ENCODE measurements at places on chromosomes 13 and 19.

DNA sequence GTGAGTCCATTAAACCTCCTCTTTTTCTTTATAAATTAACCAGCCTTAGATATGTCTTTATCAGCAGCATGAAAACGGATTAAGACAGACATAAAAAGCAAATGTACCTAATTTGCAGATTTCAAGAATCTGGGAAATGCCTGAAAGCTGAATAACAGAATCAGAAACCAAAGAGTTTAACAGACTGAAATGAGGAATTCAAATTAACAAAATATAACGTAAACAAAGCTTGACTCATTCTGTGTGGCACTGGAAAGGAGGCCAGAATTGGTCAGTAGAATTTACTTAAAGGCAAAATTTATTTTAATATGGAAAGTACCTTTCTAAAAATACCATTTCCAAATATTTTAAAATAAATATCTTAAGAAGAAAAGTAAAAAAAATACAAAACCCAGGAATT lies 540.6 kb upstream of the HTR2A start:
- peak; percentile 25 for DNase-seq

DNA sequence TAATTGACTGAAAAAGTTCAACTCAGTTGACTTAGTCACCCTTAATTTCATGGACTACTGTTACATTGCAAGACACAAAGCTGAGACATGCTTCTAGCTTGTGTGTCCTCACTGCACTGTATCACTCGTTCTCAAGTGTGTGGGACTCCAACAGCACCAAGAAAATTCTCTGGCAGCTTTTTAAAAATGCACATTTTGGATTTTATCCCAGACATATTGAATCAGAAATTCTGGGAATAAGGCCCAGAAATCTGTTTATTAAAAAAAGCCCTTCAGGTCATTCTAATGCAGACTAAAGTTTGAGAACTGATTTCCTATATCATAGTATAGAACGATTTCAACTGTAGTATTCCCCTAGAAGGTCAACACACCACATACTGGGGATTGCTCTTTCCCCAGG lies 1485.3 kb downstream of the PCDH9 start:
- DNase-seq, result peak; percentile 52

GRCh38 chr13:44197791-44198770 lies 175.5 kb upstream of the SERP2 start:
- DNase-seq, result peak; percentile 22

DNA sequence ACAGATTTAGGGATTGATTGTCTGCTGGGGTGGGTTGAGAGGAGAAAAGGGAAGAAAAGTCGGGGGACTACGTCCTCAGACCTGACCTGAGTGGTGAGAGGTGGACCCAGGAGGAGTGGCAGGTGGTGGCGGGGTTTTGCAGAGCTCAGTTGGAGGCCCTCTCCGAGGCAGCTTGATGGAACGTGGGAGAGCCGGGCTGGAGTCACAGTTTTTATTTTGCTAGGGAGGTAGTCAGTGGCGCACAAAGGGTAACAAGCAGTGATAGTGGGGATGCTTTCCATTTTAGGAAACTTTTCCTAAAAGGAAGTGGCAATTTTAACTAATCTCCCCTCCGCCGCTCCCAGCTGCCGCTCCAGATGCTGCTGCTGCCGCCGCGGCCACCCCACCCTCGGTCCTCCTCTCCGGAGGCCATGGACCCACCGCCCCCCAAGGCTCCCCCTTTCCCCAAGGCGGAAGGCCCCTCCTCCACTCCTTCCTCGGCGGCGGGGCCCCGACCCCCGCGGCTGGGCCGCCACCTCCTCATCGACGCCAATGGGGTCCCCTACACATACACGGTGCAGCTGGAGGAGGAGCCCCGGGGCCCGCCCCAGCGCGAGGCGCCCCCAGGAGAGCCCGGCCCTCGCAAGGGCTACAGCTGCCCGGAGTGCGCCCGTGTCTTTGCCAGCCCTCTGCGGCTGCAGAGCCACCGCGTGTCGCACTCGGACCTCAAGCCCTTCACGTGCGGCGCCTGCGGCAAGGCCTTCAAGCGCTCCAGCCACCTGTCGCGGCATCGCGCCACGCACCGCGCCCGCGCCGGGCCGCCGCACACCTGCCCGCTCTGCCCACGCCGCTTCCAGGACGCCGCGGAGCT lies 1.1 kb upstream of the ZNF581 start:
- peak; percentile 51 for DNase-seq

GRCh38 chr19:14672188-14672872 lies 2.3 kb downstream of the ADGRE3 start:
- DNase-seq, result no peak

DNA sequence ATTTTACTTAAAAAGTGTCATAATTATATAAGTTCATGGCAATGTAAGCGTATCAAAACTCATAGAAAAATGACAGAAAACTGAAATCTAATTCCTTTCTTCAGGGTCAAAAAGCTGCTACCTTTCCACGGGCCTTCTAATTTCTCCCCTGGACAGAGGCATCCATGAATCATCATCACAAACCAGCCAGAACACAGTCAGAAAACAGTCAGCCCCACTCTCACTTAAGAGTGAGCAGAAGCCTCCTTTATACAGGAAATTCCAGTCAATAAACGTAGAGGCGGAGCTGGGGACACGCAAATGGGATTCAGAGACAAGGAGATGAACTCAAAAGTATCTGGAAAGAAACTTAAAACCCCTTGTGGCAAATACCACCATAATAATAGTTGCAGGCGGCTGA lies 54.2 kb upstream of the ABCC4 start:
- DNase-seq, result peak; percentile 83

- no peak for DNase-seq
Measured at GRCh38 chr13:28136916-28137315, 1.4 kb upstream of the PAN3 start.

DNA sequence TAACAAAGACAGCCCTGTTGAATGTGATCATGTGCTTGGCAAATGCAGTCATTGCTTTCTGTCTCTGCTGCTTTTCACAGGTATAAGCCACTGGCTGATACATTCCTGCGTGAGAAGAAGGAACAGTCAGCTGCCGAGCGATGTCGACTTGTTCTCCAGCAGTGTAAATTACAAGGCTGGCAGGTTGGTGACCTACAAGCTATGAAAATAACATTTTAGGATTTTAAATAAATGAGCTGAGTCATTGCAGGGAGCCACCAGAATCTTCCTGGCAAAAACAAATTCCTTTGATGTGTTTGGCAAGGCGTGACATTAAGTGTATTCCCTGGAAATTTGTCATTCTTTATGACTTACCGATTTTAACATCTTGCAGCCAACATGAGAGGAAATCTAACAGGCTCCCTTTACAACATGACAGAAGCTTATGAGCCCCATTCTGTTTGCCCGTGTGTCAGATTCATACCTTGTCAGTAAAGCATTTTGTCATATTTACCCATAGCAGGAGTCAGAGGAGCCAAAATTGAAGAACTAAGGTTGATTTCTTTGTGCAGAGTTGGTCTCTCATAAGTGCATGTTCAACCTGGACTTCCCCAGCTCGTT lies 471.4 kb downstream of the MYO16 start:
- no peak for DNase-seq

DNA sequence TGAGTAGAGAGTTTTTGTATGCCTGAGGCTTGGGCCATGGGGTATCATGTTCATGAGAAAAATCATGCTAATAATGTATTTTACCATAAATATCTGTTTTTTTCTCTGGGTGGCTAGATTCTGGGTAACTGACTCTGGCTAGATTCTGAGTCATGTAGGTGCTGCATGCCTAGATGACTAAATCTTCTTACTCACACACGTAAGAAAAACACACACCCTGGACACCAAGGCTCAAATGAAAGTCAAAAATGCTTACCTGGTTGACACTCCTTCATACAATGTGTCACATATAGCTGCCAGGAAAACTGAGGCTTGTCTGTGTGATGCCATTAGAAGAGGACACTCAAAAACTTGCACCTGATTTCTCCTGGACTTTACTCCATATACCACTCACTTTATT lies 597.4 kb upstream of the SLITRK1 start:
- DNase-seq, result peak; percentile 40

GRCh38 chr19:6429419-6430221 lies 3.9 kb downstream of the SLC25A41 start:
- no peak for DNase-seq

GRCh38 chr19:34274827-34275625 lies 20.7 kb downstream of the GARRE1 start:
- peak; percentile 91 for DNase-seq

GRCh38 chr19:5615756-5616327 lies 6.7 kb downstream of the SAFB2 start:
- DNase-seq, result peak; percentile 59

DNA sequence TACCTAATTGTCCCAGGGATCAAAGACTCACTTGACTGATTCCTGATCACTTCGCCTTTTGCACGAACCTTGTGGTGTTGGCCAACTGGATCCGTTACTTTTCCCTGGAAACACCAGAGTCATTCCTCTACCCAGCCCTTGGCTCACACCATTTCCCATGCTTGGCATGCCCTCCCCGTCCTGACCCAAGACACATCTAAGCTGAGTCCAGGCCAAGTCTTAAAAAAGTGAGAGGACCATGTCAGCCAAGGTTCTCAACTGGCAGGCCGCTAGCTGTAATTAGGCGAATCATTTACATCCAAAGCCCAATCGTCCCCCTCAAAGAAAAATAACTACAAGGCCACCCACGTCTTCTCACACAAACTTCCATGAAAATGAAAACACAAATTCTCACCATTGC lies 11.5 kb downstream of the PLAUR start:
- DNase-seq, result no peak

DNA sequence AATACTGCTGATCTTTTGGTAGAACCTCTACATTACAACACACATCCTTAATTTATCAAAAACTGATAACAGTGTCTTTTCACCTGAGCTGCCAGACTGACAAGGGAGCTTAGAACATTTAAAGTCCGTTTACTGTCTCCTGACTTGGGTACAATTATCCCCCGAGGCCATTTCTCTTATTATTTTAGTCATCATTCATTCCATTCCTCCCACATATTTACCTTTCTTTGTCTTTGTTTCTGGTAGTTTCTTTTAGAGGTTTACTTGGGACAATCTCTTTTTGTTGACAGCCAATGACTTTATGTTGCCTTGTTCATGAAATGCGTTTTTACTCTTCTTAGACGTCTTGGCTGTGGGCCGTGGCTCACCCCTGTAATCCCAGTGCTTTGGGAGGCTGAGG lies 186.9 kb downstream of the PCCA start:
- DNase-seq, result no peak

DNA sequence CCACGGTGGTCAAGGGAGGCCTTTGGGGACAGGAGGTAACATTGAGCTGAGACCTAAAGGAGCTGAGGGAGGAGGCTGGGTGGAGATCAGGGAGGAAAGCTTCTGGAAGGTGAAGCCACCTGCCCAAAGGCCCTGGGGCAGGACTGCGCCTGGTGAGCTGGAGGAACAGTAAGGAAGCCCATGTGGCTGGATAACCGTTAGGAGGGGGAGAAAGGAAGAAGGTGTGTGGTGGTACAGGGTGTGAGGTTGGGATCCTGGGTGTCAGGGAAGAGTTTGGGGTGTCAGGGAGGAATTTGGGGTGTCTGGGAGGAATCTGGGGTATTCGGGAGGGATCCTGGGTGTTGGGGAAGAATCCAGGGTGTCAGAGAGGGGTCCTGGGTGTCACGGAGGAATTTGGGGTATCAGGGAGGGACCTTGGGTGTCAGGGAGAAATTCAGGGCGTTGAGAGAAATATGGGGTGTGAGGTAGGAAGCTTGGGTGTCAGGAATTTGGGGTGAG lies 695 bp downstream of the TICAM1 start:
- DNase-seq, result no peak

GRCh38 chr19:45560038-45560437 lies 24.6 kb downstream of the OPA3 start:
- DNase-seq, result no peak
